Activated CD4-positive, CD25-positive, alpha-beta regulatory T cell treated with anti-CD3 and anti-CD28 coated beads, Interleukin-2, amount 50 U/mL, for 16 hours (primary cell): ENCODE measurements at places on chromosomes 3 and 15.

- no peak for DNase-seq
Measured at GRCh38 chr15:55204464-55204863, 7.7 kb upstream of the RSL24D1 start.

DNA sequence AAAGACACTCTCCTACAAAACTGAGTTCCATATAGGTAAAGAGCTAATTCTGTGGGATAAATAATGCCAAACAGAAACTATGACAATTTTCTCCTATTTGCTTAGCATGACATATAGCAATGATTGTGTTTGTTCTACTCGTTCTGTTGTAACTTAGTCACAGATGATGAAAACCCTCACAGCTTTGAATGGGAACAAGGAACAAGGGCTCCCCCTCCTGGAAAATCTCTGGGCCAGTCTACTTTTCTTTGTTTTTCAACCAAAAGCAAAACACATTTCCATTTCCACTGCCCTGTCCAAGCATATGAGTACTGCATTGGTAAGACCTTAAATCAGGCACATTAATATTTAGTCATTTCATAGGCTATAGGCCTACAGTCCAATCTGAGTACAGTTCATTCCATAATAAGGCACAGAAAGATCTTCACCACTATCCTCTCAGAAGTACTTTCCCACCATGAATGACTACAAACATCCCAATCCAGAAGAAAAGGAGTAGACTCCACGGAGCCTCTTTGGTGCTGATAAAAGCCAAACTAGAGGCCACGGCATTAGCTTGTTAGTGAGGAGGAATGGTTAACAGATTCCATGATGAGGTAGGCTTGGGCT lies 67.1 kb downstream of the ATP8B4 start:
- no peak for DNase-seq

- no peak for DNase-seq
Measured at GRCh38 chr3:168534761-168535160, 439.0 kb upstream of the GOLIM4 start.

DNA sequence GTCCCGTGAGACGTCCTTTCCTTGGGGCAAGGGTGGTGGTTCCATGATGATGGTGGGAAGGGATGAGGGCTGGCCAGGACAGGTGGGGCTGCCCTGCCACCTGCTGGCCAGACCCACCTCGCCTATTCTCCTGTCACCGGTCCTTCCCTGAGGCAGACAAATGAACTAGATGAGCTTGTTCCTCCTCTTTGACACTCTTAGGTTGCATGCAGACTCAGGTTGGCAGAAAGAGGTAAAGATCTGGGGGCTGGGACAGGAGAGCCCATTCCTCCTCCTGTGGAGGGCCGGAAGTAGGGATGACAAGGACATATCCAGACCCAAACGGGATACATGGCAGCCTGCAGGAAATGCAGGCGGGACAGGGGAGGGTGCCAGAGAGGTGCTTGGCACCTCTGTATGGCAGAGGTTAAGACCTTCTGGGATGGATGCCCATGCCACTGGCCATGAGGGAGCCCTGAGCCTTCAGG lies 38.6 kb downstream of the ACSBG1 start:
- DNase-seq = no peak

DNA sequence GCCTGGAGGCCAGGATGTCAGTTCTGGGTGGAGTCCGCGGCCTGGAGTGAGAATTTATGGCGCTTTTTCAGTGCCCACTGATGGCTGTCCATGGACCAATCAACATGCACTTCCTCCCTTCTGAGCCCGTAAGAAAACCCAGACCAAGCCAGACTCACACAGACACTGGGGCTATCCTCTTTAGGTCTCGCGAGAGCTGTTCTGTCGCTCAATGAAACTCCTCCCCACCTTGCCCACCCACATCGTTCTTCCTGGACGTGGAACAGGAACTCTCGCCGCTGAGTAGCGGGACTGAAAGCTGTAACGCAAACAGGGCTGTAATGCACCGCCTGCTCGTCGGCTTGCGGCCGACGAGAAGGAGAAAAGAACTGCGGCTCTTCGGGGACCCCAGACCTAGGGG lies 833.0 kb upstream of the CADM2 start:
- DNase-seq = no peak

DNA sequence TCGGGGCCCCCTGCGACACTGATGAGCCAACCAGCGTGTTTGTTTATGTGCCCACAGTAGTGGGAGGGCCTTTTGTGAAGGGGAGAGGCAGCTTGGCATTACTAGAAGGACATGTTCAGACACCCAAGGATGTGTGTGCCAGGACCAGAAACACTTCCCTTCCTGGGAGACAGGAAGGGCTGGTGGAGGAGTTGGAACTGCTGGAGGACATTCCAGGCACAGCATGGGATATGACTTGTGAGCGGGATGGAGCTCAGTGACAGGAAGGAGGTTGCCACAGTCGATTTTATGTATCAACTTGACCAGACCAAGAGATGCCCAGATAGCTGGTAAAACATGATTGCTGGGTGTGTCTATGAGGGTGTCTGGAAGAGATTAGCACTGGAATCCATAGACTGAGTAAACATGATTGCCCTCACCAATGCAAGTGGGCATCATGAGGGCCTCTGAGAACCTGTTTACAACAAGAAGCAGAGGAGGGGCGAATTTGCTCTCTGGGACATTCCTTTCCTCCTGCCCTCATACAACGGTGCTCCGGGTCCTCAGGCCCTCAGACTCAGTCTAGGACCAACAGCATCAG lies 106.4 kb upstream of the TLE3 start:
- DNase-seq = no peak

- DNase-seq = no peak
Measured at GRCh38 chr3:71305231-71306206, 278.0 kb downstream of the FOXP1 start.

DNA sequence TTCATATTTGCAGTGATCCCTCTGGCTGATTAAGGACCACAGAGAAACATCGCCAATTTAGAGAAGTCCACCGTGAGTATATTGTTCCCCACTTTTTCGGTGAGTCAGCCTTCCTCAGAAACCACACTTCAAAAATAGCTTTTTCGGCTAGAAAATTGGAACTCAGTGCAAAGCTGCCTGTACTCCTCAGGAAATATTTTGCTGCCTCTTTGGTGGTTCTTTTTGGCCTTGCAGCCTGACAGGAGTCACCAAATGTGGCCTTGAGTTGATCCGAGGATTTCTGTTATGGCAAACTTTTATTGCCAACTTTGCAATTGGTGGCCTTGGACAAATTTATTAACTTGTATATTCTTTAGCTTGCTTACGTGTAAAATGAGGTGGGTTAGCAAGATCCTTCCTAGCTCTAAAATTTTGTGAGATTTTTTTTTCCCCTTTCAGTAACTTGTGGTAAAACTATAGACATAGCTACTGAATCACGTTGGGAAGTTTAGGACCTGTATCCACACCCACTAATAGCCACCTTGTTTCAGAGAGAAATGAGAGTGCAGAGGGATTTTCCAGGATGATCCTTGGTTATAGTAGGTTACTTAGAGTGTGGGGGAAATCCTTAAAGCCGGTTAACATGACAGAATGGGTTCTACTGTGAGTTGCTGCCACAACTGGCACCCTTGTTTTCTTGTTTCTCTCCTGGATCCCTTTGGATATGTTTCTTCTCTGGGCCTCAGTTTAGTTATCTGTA lies 9.9 kb downstream of the ARL6IP5 start:
- DNase-seq = no peak
